ENCODE measurements at places on chromosomes 1 and 21.
A peak's percentile ranks its signal among the peaks of the same experiment; 100 is the strongest.

DNA sequence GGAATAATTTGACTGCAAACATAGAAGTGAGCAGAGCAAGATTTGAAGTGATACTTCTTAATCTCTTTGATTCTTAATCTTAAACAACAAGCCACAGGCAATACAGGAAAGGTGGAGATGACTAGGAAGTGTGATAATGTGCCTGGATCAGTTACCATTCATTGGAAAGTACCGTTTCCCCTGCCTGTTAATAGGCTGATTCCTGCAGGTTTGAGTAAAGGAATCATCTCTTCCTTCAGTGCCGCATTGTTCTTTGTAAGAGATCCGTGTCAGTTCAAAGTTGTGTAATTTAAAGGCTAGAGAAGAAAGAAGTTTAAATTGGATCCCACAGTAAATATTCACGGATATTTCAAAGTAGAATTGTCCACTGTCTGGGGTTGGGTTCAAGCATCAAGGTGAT lies 43.5 kb upstream of the BCL10 start:
- DNase-seq: no peak

GRCh38 chr21:34204481-34205439 lies 131.4 kb downstream of the MRPS6 start:
- DNase-seq: peak; percentile 1

- DNase-seq: no peak
Observed at GRCh38 chr1:33342041-33342723, 21.3 kb upstream of the A3GALT2 start.

DNA sequence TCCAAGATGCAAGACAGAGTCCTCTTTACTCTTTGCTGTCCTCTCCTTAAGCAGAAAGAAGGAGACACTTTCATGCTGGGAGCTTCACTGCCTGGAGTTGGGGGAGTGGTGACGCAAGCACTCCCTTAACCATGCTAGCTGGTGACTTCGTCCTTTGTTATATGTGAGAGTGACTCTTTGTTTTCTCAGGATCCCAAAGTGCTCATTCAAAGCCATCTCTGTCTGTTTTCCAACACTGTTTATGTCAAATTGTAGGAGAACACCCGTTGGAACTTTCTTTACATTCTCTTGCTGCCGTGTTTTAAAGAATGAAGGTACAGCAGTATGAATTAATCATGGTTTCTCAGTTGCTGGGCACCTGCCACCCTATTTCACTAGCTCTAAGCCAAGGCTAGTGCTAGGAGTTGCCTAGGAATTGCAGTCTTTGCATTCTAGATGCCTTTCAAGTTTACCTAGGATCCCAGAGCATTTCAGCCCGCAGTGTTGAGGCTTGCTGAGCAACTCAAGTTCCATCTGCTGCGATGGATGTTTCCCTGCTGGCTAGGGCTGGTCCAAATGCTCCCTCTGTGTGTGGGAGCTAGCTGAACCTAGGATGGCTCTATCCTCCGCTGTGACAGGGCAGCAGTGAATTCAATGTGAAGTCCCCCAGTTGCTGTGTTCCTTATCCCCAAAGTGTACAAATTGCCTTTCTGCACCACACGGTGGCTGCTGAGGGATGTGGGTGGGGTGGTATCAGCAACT lies 82.6 kb upstream of the GPR52 start:
- no peak for DNase-seq

DNA sequence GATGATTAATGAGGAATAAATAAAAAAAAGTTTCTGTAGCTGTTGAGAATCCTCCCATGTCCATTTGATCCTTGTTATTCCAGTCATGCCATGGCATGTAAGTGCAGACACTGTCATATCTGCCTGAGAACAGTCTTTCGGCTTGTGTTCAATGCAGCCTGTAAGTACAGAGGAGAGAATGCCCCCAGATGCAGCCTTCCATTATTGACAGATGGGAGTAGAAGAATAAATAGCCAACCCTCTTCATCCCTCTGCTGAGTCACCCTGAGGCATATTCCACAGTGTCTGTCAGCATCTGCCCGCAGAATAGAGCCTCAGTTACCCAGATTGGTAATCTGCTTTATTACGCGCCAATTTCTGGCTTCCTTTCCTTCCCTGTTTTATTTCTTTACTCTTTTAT lies 139.4 kb downstream of the LRRC7 start:
- no peak for DNase-seq

- DNase-seq: no peak
Observed at GRCh38 chr1:171140956-171141687, 44.0 kb upstream of the FMO2 start.

GRCh38 chr1:31708324-31708723 lies 4.5 kb upstream of the COL16A1 start:
- DNase-seq: no peak

DNA sequence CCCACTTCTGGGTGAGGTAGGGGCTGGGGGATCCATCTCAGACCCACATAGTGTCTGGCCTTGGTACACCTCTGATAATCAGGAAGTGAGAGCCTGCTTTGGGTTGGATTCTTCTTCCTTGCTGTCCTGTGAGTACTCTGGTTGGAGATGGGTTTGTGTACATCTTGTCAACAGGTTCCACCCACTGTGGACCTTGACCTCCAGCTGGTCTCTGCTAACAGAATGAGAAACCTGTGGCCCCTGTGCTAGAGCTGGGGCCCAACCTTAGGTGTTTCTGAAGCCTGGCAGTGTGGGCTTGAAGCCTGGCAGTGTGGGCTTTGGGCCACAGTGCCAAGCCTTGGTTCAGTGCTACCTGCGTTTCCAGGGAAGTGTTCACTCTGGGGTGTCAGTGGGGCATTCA lies 2.6 kb downstream of the ZBTB48 start:
- no peak for DNase-seq

GRCh38 chr1:93686504-93687250 lies 5.0 kb upstream of the BCAR3 start:
- no peak for DNase-seq

DNA sequence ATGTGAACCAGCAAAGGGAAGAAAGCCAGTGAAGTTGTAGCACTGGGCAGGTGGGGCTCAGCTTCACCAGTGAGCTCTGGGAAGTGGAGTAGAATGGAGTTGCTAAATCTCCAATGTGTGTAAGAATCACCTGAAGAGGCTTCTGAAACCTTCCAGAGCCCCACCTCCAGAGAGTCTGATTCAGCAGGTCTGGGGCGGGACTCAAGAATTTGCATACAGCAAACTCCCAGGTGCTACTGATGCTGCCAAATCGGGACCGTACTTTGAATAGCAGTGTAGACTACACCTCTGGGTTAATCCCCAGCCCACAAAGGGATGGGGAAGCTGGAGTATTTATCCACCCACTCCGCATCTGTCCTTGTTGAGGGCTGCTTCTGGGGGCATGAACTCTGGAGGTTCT lies 154.3 kb downstream of the IGSF21 start:
- DNase-seq: no peak

DNA sequence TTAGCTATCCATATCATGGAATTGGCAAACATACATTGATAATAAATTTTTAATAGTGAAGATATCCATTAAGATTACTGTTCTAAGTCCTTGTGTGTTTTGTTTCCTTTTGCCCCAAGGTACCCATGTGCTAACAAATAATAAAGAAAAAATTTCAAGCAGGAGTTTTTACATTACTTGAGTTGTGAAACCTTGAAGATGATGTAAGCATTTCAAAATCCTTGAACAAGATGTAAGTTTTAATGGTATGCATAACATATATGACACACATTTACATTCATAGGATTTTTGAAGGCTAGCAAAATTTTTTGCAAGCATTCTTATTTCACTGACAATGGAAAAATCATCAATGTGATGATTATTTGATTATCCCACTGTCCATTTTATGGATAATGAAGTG lies 10.9 kb upstream of the ELAVL4 start:
- DNase-seq: peak; percentile 38
